ENCODE measurements at places on chromosomes 3 and 15.

GRCh38 chr3:192812743-192813383 is 85.5 kb upstream of the FGF12 start:
- DNase-seq, result peak; percentile 59

GRCh38 chr3:134666466-134666865 is 15.6 kb upstream of the KY start:
- DNase-seq, result no peak

- DNase-seq, result no peak
Observed at GRCh38 chr15:27512281-27513001, 541.5 kb downstream of the GABRG3 start.

DNA sequence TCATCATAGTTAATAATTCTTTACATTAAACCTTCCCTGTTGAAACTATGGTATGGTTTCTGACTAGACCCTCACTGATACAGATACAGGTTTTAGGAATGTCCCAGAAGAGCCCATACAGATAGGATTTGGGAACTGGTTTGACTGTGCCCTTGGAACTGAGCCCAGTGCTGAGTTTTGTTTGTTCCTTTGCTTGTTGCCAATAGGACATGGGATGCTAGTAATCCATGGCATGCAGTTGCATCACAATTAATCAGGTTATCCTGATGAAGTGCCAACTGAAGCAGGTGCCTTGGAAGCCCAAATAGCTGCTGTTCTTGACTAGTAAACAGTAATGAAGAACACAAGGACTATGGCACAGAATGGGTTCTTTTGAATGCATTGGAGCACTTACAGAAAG is 230.6 kb downstream of the NEK10 start:
- no peak for DNase-seq

- DNase-seq, result no peak
Observed at GRCh38 chr15:62734706-62735105, 307.8 kb upstream of the TPM1 start.

GRCh38 chr3:21621181-21621651 is 129.8 kb downstream of the ZNF385D start:
- DNase-seq, result no peak
